ENCODE measurements at places on chromosomes 3 and 15.

DNA sequence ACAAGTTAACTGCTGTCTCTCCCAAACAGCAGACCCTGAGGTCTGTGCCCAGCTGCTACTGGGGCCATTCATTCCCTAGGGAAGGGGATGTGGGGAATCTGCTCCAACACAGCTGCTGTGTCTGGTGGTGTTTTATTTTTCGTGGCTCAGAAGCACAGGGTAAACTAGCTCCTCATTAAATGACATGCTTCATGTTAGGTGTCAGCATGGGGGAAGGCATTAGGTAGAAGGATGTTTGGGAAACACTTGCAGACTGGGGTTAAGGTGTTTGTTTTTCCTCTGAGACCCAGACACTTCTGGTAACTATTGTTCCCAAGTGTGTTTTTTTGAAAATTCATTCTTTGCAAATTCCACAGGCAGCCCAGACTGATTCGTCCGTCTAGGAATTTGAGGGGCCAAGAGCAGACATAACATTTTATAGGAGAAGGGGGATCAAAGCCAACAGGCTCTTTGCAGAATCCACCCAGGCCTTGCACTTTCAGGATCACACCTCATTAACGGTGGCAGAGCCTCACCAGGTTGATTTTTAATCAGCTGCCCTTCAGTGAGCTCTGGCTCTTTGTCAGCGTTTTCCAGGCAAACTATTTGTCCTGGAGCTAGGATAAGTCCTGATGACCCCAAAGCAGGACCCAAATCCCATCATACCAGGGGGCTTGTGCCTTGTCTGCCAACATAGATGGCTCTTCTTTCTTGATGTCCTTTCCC, 65.4 kb upstream of the ITGA11 start:
- no peak for DNase-seq

DNA sequence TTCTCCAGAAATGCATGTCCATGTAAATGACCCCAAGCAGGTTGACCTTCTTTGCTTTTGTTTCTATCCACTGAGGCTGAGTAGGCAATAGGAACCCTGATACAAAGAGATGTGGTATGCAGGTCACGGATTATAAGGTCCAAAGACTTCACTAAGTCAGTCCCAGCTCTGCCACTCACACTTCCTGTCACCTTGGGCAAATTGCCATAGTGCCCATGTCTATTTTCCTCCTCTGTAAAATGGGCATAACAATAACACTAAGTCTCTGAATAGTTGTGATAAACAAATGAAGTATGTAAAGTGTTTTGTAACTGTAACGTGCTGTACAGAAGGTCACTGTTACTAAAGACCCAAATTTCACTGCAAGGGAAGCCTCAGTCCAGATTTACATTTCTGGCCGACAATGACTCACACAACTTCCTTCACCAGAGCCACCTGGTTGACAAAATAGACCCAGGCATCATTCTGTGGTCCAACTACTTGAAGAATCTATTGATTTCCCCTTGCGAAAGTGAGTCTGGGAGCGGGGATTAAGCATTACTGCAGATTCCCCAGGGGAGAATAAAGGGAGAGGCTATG, 175.4 kb upstream of the LPP start:
- no peak for DNase-seq

DNA sequence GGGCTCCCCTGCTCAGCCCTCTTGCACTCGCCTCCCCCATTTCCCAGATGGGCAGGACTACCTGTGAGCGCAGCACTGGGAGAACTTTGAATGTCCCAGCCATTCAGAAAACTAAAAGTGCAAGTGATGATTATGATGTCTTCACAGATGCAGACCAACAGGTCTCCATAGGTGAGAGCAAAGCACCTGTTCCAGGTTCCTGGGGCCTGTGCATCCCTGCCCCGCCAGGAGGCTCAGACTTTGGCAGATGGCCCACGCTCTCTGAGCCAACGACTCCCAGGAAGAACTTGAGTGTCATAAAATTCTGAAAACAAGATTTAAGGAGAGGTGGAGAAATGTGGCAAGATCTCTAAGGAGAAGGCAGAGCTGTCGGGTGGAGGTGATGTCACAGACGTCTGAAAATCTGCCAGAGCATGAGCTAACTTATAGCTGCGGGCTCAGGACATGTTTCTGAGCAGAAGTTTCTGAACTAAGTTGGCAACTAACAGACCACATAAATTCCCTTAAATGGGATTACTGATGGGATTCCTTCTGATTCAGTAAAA, 110.8 kb upstream of the IGF1R start:
- no peak for DNase-seq

DNA sequence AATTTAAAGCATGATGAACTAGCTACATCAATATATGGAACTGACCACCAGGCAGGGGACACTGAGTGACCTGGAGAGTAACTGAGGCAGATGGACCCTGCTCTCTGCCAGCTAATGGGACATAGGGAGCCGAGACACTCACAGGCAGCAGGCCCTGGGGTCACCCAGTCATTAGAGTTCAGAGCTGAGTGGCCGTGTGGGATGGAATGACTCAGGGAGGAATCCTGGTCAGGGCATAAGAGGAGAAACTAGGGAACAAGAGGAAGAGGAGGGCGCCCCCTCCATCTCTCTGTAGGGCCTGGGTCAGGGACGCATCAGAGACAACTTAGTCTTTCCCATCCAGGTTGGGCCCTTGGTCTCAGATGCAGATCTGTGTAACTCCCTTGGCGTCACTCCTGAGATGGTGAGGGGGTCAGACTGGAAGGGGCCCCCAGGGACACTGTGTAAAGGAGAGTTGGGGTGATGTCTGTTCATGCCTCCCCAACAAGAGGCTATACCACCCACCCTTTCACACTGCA, 39.8 kb downstream of the CCDC12 start:
- no peak for DNase-seq

DNA sequence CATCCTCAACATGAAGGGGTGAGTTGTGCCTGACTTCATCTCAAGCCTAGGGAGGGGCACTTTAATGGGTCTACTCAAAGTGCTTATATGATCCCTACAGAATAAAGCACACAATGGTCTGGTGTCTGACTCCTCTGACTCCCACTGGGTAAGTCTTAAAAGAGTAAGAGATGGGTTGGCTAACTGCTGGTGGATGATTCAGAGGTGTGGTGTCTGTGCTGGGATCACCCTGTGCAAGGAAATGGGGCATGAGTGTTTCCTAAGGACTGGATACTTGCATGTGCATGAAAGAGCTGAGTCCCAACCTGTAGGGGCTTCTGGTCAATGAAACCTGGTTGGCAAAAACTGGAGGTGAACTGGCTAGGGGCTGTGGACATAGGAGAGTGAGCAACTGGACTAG, 158.8 kb downstream of the IL20RB start:
- DNase-seq = no peak

DNA sequence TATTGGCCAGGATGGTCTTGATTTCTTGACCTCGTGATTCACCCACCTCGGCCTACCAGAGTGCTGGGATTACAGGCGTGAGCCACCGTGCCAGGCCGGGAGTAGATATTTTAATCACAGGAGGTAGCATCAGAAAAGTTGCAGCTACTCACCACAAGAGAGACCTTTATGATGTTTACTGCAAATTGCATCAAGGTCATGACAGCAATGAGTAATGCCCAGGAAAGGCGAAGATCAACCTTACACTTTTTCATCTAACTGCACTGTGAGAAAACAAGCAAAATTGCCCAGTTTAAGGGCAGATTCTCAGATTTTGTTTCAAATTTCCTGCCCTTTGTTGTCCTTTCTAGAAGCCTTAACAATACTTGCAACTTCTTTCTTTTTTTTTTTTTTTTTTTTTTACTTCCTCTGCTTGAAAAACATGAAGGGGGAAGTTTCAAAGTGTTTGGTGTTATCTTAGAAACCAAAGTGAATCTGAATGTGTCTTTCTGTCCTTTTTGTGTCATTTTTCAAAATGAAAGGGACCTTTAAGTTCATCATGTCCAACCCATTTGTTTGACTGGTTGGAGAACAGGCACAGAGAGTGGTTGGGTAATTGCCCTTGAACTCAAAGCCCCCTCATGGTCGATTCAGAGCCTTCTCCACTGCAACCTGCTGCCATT, 25.0 kb downstream of the TGFBR2 start:
- no peak for DNase-seq

DNA sequence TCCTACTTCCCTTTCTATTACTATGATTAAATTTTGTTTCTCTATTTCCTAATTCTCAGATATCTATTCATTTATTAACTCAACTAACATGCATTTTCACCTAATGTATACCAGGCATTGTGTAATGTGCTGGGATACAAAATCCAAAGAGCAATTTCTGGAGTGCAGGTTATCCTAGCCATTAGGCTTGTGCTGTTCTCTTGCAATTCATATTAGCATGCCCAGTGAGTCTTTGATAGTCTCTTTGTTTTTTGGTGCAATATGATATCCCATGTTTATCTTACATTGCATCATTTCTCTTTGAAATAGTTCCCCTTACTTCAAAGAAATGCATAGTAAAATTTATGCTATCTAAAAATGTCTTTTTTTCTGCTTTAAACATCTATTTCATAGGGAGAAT, 13.9 kb upstream of the DPPA4 start:
- no peak for DNase-seq

DNA sequence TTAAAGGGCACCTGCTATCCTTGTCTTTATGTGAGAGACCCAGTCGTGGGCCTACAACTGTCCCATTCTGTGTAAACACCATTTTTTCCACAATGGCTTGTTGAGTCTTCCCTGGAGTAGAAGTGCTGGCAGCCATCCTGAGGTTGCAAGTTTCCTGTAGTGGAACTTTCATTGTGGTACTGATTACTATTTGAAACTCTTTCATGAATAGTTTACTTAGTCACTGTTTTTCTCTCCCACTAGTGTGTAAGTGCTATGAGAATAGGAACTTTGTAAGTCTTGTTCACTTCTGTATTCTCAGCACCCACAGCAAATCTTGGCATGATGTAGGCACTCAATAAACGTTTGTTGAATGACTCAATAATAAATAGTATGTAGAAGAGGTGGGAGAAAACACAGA, 48.6 kb downstream of the RARB start:
- DNase-seq = no peak

DNA sequence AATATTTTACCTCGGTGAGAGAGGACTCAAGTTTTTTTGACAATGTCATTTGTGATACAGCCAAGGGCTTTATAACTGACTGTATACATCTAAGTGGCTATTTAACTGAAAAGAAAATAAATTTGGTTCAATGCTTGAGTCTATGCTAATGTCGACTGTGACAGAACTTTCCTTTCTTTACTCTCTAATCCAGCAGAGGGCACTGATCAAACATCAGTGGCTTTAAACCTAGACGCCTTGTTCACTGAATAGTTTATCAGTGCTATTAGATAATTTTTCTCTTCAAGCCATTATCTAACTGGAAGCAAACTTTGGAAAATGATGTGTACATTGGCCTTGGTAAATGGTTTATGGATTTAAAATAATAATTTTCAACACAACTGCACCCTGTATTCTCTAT, 285.1 kb downstream of the CHL1 start:
- DNase-seq = no peak

DNA sequence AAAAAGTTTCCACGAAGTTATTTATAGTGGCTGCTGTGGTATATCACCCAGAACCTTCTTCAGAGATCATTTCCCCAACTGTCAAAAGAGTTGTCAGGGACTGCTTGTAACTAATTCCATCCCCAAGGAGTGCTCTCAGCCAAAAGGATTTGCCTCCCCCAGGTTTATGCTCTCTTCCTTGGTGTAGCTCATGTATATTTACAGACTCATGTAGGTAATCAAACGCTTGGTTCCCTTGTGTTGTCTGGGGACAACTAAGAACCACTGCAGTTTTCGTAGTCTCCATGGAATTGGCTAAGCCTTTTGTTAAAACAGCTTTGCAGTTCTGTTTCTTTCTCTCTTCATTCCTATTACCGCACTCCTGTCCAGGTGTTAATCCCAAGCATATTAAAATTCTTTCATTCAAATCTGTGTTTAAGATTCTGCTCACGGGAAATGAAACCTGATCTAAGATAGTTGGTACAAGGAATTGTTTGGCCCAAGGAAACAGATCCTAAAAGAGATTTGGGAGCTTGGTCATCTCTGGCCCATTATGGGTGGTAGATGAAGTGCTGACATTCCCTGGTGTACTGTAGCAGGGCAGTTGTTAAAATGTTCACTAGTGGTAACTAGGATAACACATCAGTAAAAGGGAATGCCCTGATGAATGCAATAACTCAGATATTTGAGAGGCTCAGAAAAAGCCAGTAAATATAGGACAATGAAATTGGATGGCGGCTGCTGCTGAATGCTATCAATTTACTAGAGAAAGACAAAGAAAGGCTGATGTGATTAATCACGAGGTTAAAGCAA, 361.3 kb upstream of the GBE1 start:
- no peak for DNase-seq

DNA sequence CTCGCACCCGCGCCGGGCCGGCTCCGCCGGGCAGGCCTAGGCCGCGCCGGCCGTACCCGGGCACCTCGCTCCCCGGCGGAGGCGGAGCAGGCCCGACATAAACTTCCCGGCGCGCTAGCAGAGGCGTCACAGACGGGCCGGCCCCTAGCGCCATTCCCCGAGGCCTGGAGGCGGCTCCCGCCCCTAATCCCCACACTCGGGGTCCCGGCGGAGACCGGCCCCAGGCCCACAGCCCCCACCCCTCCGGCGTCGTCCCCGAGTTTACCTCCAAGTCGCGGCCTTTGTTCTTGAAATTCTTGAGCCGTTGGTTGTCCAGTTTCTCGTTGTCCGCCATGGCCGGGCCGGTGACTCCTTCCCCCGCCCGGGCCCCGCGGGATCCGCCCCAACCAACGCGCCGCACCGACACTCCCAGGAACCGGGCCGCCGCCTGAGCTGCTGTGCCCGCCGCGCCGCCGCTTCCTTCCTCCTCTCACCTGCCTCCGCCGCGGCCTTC, 376 bp downstream of the KPNA4 start:
- peak; percentile 41 for DNase-seq

GRCh38 chr3:71524672-71525071, 58.9 kb downstream of the FOXP1 start:
- no peak for DNase-seq

- no peak for DNase-seq
These were observed 119.3 kb downstream of the HCN4 start for GRCh38 chr15:73249499-73249898.

- no peak for DNase-seq
These were observed 56.1 kb upstream of the KIF23 start for GRCh38 chr15:69357773-69358771.

GRCh38 chr3:37367436-37367835, 193.1 kb upstream of the LRRFIP2 start:
- no peak for DNase-seq

GRCh38 chr15:36291501-36291900, 287.9 kb upstream of the CDIN1 start:
- no peak for DNase-seq

GRCh38 chr3:95044101-95044500, 981.2 kb downstream of the NSUN3 start:
- DNase-seq = no peak

Measured in progenitor cell of endocrine pancreas (in vitro differentiated cells).